Panc1 (cell line): ENCODE measurements at places on chromosomes 3 and 15. TPM values are rescaled to one million over a fixed set of nuclear protein-coding genes. Genes with fewer than 3 reads are reported as not detected.

DNA sequence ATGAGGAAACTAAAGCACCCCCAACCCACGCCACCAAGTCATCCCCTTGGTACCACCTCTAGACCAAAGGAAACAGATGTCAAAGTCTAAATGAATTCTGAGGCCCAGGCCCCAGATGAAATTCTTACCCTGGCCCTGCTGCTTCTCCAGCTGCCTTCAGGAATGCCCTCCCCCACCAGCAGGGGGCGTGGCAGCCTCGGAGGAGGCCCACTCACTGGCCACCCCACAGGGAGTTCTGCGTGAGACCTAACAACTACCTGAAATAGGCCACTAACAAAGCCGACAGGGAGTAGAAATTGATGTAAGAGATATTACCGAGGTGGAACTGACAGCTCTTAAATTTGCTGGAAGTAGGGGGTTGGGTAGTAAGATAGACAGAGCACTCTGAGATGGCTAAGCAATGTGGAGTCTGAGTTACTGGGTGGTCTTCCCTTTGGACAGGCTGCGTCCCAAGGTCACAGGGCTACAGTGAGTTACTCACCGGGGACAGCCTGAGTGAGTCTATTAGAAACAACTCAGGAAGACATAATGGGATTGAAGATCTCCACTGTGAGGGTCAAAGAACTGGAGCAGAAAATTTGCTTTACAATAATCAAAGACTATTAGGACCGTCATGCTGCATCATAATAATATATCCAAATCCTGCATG is 240.7 kb downstream of the SHOX2 start:
- no peak for DNase-seq

- no peak for DNase-seq
Observed at GRCh38 chr3:135915206-135915605, 50.3 kb upstream of the PPP2R3A start.

DNA sequence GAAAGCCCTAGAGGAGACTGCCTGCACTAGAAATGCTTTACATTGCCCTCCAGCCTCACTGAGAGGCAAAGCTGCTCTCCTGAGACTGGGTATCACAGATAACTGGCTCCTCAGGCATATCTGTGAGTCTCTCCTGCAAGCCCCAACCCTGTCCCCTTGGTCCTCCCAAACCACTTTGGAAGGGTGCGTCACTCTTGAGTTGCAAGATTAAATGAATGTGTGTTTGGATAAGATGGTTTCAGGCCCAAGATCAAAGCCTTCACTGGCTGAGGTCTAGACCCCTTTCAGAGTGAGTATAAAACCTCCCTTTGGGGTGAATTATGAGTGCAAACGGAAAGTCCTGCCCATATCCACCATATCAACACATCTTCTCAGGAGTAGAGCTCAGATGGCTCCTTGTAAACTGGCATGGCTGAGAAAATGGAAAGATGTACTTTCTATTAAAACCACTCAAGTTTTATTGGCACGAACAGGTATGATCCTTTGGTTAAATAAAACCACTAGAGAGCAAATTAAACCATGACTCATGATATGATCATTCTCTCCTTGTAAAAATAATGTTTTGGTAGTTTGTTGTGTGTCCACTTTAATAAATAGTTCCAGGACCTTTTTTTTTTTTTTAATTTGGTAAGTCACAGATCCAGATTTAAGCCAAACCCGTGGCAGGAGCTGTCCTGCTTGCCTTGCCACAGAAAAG is 164.0 kb downstream of the CHST2 start:
- no peak for DNase-seq

DNA sequence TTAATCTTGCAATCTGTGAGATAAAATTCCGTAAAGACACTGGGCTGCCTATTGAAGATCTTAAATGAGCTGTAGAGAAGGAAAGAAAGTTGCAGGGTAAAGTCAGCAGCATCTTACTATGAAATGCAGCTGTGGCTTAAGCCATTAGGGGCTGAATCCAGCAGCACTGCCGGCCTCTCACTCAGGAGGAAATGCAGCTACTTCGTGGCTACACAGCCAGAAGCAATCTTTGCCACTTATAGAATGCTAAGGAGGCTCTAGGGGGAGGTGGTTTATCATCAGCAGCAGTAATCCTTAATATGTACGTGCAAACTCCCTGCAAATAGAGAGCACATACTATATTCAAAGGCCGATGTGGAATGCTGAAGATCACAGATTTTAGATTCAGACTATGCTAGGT is 19.1 kb upstream of the MCTP2 start:
- no peak for DNase-seq

DNA sequence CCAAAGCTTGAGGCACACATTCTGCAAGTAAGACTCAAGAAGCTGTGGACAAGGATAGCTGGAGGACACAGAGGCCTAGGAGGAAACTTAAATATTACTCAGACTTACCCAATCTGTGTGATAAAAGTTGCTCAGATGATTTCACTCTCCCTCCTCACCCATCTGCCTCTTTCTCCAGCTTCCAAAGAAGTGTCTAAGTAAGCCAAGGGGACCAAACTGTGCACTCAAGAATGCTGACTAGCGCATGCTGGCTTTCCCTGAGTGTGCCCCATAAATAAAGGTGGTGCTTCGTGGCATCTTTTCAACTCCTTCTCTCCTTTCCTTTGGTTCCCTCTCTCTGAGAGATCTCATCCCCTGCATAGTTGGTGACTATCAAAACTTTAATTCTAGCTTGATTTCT is 211.0 kb upstream of the LMCD1 start:
- DNase-seq: no peak

DNA sequence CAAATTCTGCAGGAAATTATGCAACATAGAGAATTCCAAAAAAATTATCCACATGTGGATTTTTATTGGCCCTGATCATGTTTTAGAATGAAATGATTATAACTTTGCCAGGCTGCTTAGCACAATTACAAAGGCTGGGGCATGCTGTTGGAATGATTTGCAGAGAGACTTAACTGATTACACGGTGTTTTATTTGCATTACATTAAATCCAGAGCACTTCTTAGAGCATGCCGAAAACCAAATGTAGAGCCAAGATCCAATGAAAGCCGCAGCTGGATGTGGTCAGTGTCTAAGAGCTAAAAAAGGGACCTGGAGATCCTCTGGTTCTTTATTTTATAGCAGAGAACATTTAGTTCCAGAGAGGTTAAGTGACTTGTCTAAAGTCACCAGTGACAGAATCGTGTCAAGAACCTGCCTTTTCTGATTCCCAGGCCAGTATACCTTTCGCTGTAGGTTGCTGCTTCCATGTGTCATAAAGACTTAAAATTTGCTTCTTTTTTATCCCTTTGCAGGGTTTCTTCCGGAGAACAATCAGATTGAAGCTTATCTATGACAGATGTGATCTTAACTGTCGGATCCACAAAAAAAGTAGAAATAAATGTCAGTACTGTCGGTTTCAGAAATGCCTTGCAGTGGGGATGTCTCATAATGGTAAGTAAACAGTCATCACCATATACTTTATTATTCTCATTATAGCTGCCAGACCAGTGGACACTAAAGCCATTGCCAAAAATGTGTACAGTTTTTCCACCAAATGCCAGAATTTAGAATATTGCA is 92.0 kb upstream of the TSEN2 start:
- DNase-seq: no peak

GRCh38 chr3:34183611-34184340 is 385.3 kb downstream of the PDCD6IP start:
- no peak for DNase-seq

DNA sequence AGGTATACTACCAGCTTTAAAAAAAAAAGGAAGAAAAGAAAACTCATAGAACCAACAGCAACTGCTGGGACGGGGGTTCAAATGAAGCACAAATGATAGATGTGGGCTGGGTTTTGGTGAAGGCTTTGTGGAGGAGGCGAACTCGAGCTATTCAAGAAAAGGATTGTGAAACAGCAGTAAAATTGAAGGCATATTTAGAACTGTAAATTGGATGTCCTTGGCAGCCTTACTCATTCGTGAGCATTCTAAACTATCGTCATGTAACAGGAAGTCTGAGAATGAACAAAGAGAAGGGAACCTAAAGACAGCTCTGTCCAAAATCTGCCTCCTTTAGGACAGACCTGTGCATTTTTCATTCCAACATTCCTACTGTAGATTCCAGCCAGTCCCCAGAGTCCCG is 97.8 kb downstream of the LARS2 start:
- no peak for DNase-seq

GRCh38 chr3:107870943-107871638 is 219.7 kb downstream of the CD47 start:
- no peak for DNase-seq

The GOLGA6B gene
- total RNA-seq: not detected
